ENCODE measurements at places on chromosomes 12 and 14.

DNA sequence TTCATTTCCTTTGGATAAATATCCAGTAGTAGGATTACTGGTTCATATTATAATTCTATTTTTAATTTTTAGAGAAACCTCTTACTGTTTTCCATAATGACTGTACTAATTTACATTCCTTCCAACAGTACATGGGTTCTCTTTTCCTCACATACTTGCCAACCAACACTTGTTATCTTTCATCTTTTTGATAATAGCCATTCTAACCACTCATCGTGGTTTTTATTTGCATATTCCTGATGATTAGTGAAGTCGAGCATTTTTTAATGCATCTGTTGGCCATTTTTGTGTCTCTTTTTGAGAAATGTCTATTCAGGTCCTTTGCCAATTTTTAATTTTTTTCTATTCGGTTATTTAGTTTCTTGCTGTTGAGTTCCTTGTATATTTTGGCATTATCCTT lies 457.7 kb upstream of the PDE3A start:
- DNase-seq, result no peak

DNA sequence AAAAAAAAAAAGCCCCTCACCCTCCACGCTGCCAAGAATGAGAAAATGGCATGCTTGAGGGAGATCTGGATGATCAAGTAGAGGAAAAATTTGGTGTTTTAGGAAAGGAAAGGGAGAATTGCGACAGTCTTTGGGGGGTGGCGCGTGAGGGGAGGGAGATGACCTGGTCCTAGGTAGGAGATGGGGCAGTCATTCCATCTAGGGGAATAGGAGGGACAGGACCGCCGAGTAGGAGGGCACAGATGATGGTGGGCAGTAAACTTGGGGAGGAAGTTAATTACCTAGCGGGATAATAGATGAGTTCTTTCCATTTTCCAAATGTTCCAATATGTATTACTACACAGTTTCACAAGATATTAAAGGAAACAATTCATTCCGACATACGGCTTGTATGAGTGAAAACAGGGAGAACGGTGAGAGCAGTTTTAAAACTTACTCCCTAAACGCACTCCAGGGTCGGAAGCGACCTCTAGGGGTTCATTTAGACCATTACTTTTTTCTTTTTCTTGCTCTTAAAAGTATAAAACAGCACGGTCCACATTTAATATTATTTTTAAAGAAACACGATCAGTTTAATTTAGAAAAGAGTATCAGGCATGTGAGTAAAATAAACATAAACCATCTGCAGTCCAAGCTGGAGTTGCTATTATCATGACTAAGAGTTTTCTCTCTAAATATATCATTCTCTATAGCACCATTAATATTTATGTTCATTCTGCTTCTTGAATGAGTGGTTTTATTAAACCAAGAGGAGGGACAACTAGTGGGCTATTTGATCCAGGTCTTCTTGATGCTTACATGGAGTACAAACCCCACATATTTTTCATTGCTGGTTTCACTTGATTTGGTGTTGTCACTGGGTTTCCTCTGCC lies 3.0 kb upstream of the FNTB start:
- peak; percentile 48 for DNase-seq

DNA sequence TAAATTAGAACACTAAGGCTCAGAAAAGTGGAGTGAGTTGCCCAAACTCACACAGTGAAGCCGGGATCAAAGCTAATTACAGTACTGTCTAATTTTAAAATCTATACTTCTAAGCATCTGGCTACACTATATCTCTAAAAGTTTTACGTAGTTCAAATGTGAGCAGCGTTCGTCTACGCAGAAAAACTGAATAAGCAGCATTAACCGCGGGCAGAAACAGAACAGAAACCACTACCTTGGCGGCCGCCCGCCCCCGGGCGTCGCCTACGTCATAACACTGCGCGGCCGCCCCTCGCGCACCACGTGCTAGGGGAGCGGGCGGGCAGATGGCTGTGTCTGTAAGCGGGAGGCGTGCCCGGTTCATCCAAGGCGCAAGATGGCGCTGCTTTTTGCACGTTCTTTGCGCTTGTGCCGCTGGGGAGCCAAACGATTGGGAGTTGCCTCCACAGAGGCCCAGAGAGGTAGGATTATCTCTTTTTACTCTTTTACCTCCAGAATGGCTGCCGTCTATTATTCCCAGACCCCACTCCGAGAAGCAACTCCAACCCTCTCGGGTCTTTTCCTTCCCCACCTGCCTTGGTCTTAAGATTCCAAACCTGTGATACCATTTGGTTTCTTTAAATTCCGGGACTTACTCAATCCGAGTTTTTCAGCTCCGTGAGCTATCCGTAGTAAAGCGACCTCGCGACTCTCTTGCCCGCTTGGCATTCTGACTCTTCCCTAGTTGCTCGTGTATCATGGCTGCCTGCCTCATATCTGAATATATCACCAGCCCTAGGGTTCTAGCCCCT lies at the start of gene SPRYD4:
Gene SPRYD4 (plus strand): TSS at position 363 of the 791 bp plus-strand sequence. CDS start 14 bp downstream, at position 377.
- DNase-seq, result peak; percentile 88

GRCh38 chr14:23034498-23035302 lies at the start of gene PSMB5:
Gene PSMB5, minus strand, starts transcription at chr14:23034900. Its CDS starts 19 bp downstream, at chr14:23034881.
- peak; percentile 93 for DNase-seq

GRCh38 chr12:103348935-103349334 lies 146.8 kb downstream of the C12orf42 start:
- no peak for DNase-seq

DNA sequence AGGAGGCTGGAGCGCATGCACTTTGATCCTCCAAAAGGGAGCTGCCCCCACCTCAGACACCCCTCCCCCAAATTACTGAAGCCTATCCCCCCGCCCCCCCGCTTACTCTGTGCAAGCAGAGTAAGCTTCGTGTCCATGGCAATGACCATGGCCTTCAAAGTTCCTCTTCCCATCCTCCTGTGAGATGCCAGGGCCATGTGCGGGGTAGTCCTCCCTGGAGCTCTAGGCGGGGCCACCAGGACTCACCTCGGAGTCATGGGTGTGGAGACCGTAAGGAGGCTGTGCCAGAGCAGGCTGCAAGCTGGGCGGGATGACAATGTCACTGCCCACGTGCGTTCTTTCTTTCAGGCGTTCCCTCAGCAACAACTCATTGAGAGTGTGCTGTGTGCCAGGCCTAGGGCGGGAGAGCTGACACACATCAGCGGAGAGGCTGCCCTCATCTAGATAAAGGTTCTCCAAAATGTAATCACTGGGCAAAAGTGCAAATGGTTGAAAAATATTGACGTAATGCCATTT lies 66.8 kb downstream of the C14orf132 start:
- peak; percentile 85 for DNase-seq

GRCh38 chr12:105418821-105419291 lies 88.4 kb downstream of the C12orf75 start:
- no peak for DNase-seq

- peak; percentile 30 for DNase-seq
These were observed 414 bp upstream of the ANKS1B start for GRCh38 chr12:99985129-99985570.

DNA sequence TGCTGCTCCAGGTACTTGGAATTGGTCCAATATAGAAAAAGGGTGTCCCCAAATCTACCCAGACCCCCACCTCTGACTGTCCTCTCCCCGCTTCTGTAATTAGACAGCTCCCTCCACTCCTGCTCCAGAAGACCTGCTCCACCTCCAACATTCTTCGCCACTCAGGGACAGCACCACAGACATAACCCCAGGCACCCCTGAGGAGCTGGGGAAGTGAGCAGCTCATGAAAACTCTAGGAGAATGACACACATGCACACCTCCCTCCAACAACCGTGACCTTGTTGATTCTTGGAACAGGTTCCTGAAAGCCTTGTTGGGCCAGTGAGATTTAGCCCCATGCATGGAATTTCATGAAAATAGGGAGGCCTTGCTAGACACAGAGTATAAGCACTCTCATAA lies 8.2 kb downstream of the KRT4 start:
- no peak for DNase-seq

GRCh38 chr12:112022241-112023016 lies 9.2 kb downstream of the ERP29 start:
- no peak for DNase-seq

GRCh38 chr14:89212386-89213235 lies 204.4 kb downstream of the FOXN3 start:
- DNase-seq, result no peak

DNA sequence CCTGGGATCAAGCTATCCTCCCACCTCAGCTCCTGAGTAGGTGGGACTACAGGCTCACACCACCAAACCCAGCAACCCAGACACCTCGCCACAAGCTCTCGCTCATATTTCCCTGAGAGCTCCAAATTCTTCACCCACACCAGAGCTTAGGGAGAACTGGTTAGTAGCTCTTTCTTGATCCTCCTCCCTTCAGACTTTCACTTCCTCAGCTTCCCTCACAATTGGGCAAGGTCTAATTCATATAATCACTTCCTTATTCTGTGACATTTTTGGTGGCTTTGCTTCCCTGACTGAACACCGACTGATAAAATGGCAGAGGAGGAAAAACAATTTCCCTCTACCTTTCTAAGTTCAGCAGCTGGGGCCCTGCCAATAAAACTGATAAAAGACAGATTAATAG lies 88.5 kb downstream of the GXYLT1 start:
- DNase-seq, result no peak

- no peak for DNase-seq
These were observed 152.2 kb upstream of the HIF1A start for GRCh38 chr14:61542848-61543790.

GRCh38 chr14:32683679-32684078 lies 255.0 kb upstream of the NPAS3 start:
- DNase-seq, result no peak

DNA sequence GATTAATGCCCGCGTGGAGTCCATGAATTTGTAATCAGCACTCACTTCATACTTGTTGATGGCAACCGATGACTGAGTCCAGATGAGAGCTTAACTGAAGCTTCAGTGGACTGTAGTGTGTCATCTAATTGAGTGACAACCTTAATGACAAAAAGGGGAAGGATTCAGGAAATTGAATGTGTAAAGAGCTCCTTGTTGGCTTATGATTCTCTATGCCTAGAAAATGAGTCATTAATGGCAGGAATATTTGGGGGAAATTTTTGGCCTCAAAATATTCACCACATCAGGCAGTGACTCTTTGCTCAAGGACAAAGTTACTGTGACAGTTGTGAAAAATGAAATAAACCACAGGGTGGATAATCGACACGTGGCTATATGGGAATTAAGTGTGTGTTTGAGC lies 55.3 kb upstream of the STON2 start:
- no peak for DNase-seq

GRCh38 chr14:71284048-71284447 lies 376.8 kb downstream of the PCNX1 start:
- no peak for DNase-seq

- DNase-seq, result no peak
These were observed 18.2 kb downstream of the BICDL1 start for GRCh38 chr12:120007272-120007671.

GRCh38 chr12:106498056-106498455 lies 84.7 kb upstream of the RFX4 start:
- peak; percentile 34 for DNase-seq

GRCh38 chr12:89307474-89308253 lies 44.6 kb downstream of the DUSP6 start:
- DNase-seq, result no peak

DNA sequence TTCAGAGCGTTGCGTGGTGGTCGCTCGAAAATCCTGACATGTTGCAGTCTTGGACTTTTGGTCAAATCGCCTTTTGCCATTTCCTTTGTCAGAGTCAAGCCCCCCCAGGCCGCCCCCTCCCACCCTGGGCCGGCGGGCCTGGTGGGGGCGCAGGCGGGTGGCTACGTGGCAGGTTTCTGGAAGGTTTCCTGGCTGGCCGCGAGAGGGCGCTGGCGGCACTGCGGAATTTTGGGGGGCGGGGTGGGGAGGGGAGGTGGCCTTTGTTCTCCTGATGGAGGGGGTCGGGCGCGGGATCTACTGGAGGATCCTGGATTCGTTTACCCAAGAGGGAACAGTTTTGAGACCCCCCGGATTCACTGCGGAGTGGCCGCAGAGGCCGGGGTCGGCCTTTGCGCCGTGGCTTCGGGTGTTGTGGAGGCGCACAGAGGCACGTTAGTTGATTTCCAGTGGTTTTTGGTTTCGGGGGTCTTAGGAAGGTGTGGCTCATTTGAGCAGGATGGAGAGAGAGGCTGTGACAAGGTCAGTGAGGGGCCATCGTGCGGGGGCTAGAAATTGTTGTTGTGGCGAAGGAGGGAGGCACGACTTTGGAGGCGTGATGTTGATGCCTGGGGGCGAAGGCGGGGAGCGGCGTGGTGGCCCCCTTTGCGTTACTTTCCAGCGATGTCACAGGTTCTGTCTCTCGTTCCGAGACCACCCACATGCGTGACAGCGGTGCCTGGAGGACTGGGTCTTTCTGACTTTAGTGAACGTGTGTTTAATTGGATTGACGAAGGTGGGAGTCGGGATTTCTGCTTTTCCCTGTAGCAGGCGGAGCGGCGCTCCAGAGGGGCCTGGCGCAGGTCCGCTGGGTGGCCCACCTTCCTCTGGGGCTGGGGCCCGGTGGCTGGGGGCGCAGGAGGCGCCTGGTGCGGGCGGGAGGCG lies 1.4 kb downstream of the MEG3 start:
- no peak for DNase-seq

All from mammary epithelial cell (primary cell).